ENCODE measurements at places on chromosomes 16 and 17. TPM values are rescaled to one million over a fixed set of nuclear protein-coding genes. Genes with fewer than 3 reads are reported as not detected.

The SPATA33 gene
- 2.5 TPM for total RNA-seq

- H3K4me1 ChIP-seq, result peaks cover 9% of the 10 kb centered on the region
- H3K36me3 ChIP-seq, result no peaks in the 10 kb centered on the region
- H3K27ac ChIP-seq, result no peak overlapping the region
Measured at GRCh38 chr17:29018788-29019474, 13.1 kb upstream of the SEZ6 start.

DNA sequence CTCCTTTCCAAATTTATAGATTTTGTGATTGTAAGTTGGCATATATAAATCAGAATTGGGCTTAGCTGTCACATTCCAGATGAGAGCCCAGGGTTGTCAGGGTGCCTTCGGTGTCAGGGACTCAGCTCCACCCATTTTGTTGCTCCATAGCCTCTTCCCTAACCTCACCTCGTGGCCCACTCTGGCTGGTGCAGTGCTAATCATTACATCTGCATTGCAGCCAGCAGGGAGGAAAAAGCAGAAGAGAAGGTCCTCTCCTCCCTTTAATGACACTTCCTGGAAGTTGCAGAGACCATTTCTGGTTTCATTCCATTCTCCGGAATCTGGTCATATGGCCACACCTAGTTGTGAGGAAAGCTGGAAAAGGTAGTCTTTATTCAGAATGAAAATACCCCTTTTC lies 113.3 kb downstream of the CCT6B start:
- H3K4me1 ChIP-seq, result no peaks in the 10 kb centered on the region
- no peak for DNase-seq
- no peaks in the 10 kb centered on the region for H3K27me3 ChIP-seq
- H3K36me3 ChIP-seq, result no peaks in the 10 kb centered on the region
- no peak overlapping the region for H3K27ac ChIP-seq
- H3K4me3 ChIP-seq, result no peak overlapping the region

GRCh38 chr16:27344721-27345120 lies 30.9 kb downstream of the IL4R start:
- DNase-seq, result no peak
- peaks cover 27% of the 10 kb centered on the region for H3K4me1 ChIP-seq
- H3K27me3 ChIP-seq, result no peaks in the 10 kb centered on the region
- peaks cover 99% of the 10 kb centered on the region for H3K36me3 ChIP-seq
- peak overlapping the region; percentile 18 for H3K27ac ChIP-seq
- H3K4me3 ChIP-seq, result no peak overlapping the region

- no peak overlapping the region for H3K27ac ChIP-seq
- H3K4me3 ChIP-seq, result no peak overlapping the region
- no peaks in the 10 kb centered on the region for H3K27me3 ChIP-seq
- peaks cover 21% of the 10 kb centered on the region for H3K4me1 ChIP-seq
- no peak for DNase-seq
- peaks cover 58% of the 10 kb centered on the region for H3K36me3 ChIP-seq
Measured at GRCh38 chr17:75664099-75664549, 2.8 kb downstream of the RECQL5 start.

DNA sequence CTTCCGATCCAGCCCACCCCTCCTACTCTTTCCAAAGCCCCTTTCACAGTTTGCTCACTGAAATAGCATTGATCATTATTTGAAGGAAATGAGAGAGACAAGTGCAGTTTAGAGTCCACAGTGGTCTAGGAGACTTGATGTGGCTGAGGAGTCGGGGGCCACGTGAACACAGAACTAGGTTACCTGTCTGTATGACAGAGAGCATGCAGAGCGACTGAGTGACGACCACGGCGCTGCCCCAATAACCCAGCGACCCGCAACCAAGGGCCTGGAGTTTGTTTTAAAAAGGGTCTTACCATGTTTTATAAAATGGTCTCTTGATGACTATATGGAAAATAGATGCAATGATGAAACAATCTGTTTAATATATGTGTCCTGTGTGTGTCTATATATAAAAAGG lies 39.5 kb downstream of the NDEL1 start:
- DNase-seq, result no peak
- no peak overlapping the region for H3K27ac ChIP-seq
- H3K4me1 ChIP-seq, result peaks cover 26% of the 10 kb centered on the region
- no peaks in the 10 kb centered on the region for H3K27me3 ChIP-seq

- H3K27me3 ChIP-seq, result no peaks in the 10 kb centered on the region
- DNase-seq, result no peak
- H3K27ac ChIP-seq, result no peak overlapping the region
Measured at GRCh38 chr17:75970011-75970523, 8.9 kb downstream of the ACOX1 start.

DNA sequence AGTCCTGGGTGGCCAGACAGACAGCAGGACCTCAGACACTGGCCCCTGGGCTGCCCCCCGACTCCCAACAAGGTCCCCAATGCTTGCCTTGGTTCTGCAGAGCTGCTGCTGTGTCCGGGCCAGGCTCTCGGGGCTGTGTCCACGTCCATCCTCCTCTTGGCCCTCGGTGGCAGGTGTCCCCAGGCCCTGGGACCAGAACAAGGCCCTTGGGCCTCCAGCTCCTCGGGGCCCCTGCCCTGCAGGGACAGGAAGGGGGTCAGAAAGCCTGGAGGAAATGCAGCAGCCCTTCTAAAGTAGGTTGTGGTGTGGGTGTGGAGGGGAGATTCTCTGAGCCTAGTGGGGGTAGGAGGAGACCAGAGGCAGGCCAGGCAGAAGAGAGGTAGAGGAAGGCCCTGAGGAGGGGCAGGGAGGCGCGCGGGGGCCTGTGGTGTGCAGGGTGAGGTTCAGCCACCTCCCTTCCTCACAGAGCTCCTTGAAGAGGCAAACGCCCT lies 2.5 kb upstream of the AXIN1 start:
- H3K4me3 ChIP-seq, result no peak overlapping the region
- H3K4me1 ChIP-seq, result peaks cover 21% of the 10 kb centered on the region
- no peak overlapping the region for H3K27ac ChIP-seq
- no peaks in the 10 kb centered on the region for H3K36me3 ChIP-seq
- H3K27me3 ChIP-seq, result no peaks in the 10 kb centered on the region

DNA sequence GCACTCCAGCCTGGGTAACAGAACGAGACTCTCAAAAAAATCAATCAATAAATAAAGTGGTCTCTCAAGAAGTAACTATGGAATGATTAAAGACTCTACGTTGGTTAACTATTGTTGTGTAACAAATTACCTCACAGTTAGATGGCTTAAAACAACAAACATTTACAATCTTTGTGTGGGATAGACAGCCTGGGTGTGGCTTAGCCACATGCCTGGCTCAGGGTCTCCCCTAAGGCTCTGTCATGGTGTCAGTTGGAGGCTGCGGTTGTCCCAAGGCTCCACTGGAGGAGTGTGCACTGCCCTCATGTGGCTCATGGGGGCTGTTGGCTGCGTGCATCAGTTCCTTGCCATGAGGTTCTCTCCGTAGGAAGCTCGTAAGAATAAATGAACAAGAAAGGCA lies 294.5 kb downstream of the SNX29 start:
- H3K27ac ChIP-seq, result no peak overlapping the region
- no peaks in the 10 kb centered on the region for H3K4me1 ChIP-seq
- DNase-seq, result no peak
- H3K4me3 ChIP-seq, result no peak overlapping the region
- no peaks in the 10 kb centered on the region for H3K27me3 ChIP-seq

DNA sequence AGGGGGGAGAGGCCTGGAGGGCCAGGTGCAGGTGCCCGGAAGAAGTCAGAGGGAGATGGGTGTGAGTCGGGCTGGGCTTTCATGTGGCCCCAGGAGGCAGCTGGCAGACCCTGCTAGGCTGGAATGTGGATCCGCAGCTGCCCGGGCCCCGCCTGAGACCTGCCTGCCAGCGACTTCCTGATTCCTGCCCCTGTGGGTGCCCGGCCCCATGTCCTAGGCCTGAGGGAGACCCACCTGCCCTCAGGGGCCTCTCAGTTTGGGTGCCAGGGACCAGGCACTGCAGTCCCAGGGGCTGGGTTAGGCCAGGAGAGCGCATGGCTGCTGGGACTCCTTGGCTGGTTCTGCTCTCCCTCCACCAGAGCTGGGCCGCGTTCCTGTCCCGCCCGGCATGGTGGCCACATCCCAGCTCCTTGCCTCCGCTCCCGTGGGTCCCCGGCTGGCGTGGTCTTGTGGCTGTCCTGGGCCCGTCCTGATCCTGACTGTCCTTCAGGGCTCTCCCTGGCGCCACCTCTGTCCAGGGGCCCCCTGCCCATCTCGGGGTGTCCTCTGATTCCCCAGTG lies 22.1 kb upstream of the SPNS2 start:
- no peaks in the 10 kb centered on the region for H3K36me3 ChIP-seq
- H3K4me1 ChIP-seq, result peaks cover 21% of the 10 kb centered on the region
- H3K27me3 ChIP-seq, result no peaks in the 10 kb centered on the region
- no peak for DNase-seq
- H3K4me3 ChIP-seq, result no peak overlapping the region

- H3K4me3 ChIP-seq, result no peak overlapping the region
- H3K27ac ChIP-seq, result no peak overlapping the region
- no peaks in the 10 kb centered on the region for H3K27me3 ChIP-seq
- no peaks in the 10 kb centered on the region for H3K36me3 ChIP-seq
- no peak for DNase-seq
- H3K4me1 ChIP-seq, result no peaks in the 10 kb centered on the region
Measured at GRCh38 chr16:1144476-1145382, 8.2 kb upstream of the CACNA1H start.

The C1QTNF1 gene
- total RNA-seq, result 66.3 TPM

DNA sequence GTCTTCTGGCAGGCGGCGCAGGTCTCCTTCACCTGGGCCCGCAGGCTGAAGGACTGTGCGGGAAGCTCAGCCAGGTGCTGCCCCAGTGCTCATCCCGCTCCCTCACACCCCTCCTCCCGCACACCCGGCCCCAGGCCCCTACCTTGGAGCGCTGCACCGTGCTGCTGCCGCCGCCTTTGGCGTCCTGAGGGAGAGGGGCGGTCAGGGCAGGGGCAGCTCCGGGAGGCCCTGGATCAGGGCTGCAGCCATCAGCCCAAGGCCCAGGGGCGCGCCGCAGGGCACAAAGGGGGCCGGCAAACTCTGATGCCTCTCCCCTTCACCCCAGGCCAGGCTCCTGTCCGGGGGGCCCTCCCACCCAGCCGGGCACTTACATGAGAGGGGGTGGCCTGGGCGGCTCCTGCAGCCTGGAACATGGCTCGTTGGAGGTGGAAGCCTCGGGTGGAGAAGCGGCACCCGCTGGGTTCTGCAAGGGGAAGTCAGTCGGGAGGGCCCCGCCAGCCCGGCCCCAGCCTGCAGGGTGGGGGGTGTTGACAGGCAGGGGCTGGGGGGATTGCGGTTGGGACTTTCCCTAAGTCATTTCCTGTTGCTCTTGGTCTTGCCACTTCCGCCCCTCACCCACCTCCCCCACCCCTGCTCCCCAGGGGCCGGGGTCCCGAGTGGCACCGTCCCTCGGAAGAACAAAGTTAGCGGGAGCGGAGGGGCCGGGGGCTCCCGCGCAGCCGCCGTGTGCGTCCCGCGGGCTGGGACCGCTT lies 863 bp downstream of the LIMD2 start:
- H3K4me3 ChIP-seq, result peak overlapping the region; percentile 67
- peak overlapping the region; percentile 74 for H3K27ac ChIP-seq
- peaks cover 20% of the 10 kb centered on the region for H3K4me1 ChIP-seq
- no peaks in the 10 kb centered on the region for H3K27me3 ChIP-seq
- no peak for DNase-seq

- DNase-seq, result no peak
- H3K4me3 ChIP-seq, result no peak overlapping the region
- peaks cover 82% of the 10 kb centered on the region for H3K4me1 ChIP-seq
- H3K27ac ChIP-seq, result peak overlapping the region; percentile 70
- H3K36me3 ChIP-seq, result no peaks in the 10 kb centered on the region
- H3K27me3 ChIP-seq, result no peaks in the 10 kb centered on the region
Measured at GRCh38 chr16:85148931-85149330, 36.7 kb upstream of the CIBAR2 start.

GRCh38 chr16:88754912-88755744 lies 29.9 kb downstream of the PIEZO1 start:
- no peak overlapping the region for H3K4me3 ChIP-seq
- DNase-seq, result no peak
- H3K27ac ChIP-seq, result peak overlapping the region; percentile 49
- H3K27me3 ChIP-seq, result no peaks in the 10 kb centered on the region
- H3K36me3 ChIP-seq, result no peaks in the 10 kb centered on the region

- no peaks in the 10 kb centered on the region for H3K27me3 ChIP-seq
- no peak for DNase-seq
- peak overlapping the region; percentile 44 for H3K4me3 ChIP-seq
- H3K36me3 ChIP-seq, result no peaks in the 10 kb centered on the region
- H3K27ac ChIP-seq, result no peak overlapping the region
Measured at GRCh38 chr16:24609740-24610415, 70.5 kb downstream of the RBBP6 start.

The TNFRSF13B gene
- 0.66 TPM for total RNA-seq

- no peak overlapping the region for H3K4me3 ChIP-seq
- no peaks in the 10 kb centered on the region for H3K36me3 ChIP-seq
- H3K27ac ChIP-seq, result peak overlapping the region; percentile 92
- DNase-seq, result no peak
- peaks cover 59% of the 10 kb centered on the region for H3K4me1 ChIP-seq
- no peaks in the 10 kb centered on the region for H3K27me3 ChIP-seq
Measured at GRCh38 chr17:867896-868489, 85.8 kb downstream of the MRM3 start.

- no peaks in the 10 kb centered on the region for H3K27me3 ChIP-seq
- no peaks in the 10 kb centered on the region for H3K36me3 ChIP-seq
- no peak overlapping the region for H3K4me3 ChIP-seq
- no peak overlapping the region for H3K27ac ChIP-seq
- DNase-seq, result no peak
- no peaks in the 10 kb centered on the region for H3K4me1 ChIP-seq
Measured at GRCh38 chr17:13788385-13788784, 186.7 kb upstream of the HS3ST3A1 start.

The RNU2-1 gene
- not detected for total RNA-seq

DNA sequence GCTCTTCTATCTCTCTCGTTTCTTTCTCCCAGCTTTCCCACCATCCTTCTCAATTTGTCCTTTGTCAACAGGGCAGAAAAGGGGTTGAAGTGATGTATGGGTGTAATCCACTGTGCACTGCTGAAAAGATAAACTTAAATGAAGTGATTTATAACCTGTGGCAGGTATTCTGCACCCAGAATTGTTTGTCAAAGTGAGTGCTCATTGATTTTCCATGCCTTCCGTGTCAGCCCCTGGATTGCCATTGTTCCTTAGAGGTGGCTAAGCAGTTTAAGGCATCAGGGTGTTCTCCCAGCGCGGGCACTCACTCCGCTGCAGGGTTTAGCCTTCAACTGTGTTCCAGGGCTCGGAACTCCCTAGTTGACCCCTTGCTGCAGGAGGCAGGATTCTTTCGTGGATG lies 82.9 kb downstream of the PITPNC1 start:
- DNase-seq, result no peak
- no peaks in the 10 kb centered on the region for H3K36me3 ChIP-seq
- H3K27me3 ChIP-seq, result no peaks in the 10 kb centered on the region
- no peak overlapping the region for H3K27ac ChIP-seq

GRCh38 chr17:76266244-76266938 lies 1.2 kb downstream of the UBALD2 start:
- H3K36me3 ChIP-seq, result peaks cover 19% of the 10 kb centered on the region
- no peaks in the 10 kb centered on the region for H3K27me3 ChIP-seq
- no peak for DNase-seq
- H3K27ac ChIP-seq, result peak overlapping the region; percentile 93
- peak overlapping the region; percentile 99 for H3K4me3 ChIP-seq
- H3K4me1 ChIP-seq, result peaks cover 73% of the 10 kb centered on the region
